ENCODE measurements at places on chromosomes 12 and 14. TPM values are rescaled to one million over a fixed set of nuclear protein-coding genes. Genes with fewer than 3 reads are reported as not detected.

The GDF3 gene
- total RNA-seq, result not detected

GRCh38 chr12:31524791-31525495 is 66.0 kb downstream of the DENND5B start:
- H3K27ac ChIP-seq, result no peak overlapping the region
- H3K4me3 ChIP-seq, result no peak overlapping the region
- no peaks in the 10 kb centered on the region for H3K36me3 ChIP-seq
- DNase-seq, result no peak

DNA sequence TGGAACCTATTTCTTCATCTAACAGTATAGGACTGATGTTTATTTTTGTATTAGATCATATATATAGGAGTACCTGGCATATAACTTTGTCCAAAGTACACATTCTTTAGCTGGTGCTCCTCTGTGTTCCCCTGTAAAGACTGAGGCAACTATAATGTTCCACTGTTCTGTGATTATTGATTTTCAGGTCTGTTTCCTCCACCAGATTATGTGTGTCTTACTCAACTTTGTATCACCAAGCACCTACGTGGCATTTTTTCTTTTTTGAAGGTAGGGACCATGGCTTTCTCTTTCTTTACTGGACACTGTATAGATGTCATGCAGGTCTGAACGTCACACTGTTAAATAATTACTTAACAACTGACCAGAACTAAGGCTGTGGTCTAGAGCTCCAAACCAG is 29.3 kb downstream of the BICD1 start:
- no peak overlapping the region for H3K27ac ChIP-seq
- no peaks in the 10 kb centered on the region for H3K36me3 ChIP-seq
- peaks cover 29% of the 10 kb centered on the region for H3K4me1 ChIP-seq
- peak; percentile 2 for DNase-seq

DNA sequence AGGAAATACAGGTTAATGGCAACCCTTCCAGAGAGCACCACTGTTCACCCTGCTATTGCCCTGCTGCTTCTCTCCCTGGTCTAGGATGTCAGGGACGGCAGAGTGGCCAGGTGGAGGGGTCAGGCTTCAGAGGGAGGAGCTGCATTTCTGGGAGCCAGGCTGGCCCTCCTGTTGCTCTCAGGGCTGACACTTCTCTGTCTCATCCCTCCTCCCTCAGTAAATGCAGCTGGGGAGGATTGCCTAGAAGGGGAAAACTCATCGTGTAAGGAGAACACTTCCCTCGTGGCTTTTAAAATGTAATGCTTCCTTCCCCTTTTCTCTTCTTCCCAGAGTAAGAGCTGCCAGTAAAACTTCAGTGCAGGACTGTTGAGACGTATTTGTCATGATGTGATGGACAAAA is 20.8 kb downstream of the SUSD6 start:
- peaks cover 26% of the 10 kb centered on the region for H3K36me3 ChIP-seq
- H3K27ac ChIP-seq, result no peak overlapping the region
- DNase-seq, result no peak
- H3K27me3 ChIP-seq, result no peaks in the 10 kb centered on the region
- H3K4me1 ChIP-seq, result peaks cover 96% of the 10 kb centered on the region
- H3K4me3 ChIP-seq, result no peak overlapping the region

The ATXN7L3B gene
- 23.8 TPM for total RNA-seq

DNA sequence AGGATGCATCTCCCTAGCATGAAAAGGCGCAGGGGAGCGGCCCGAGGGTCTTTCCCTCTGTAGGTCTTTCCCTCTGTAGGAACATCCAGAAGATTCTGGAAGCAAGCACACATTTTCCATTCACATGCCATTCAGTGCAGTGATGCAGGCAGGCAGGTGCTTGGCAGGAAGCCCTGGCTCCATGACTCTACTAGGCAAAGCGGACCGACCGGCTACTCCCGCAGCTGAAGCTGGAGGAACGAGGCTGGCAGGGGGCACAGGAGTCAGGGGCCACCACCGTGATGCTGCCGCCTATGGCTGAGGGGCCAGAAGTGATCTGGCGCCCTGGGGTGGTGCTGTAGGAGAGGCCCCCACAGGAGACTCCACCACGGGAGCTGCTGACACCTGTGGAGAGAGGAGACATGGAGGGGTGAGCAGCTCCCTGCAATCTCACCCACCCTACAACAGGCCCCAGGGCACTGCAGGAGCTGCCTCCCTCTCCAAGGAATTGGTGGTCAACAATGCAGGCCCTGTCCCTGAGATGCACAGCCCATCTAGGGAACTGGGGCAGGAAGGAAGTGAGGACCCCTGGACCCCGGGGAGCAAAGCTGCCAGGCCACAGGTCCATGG is 6.5 kb downstream of the KRT85 start:
- no peaks in the 10 kb centered on the region for H3K36me3 ChIP-seq
- peaks cover 37% of the 10 kb centered on the region for H3K4me1 ChIP-seq
- no peak overlapping the region for H3K4me3 ChIP-seq

The INSM2 gene
- not detected for total RNA-seq

GRCh38 chr12:111067498-111067897 is 147.1 kb upstream of the MYL2 start:
- H3K36me3 ChIP-seq, result no peaks in the 10 kb centered on the region
- H3K4me3 ChIP-seq, result no peak overlapping the region
- peaks cover 14% of the 10 kb centered on the region for H3K27me3 ChIP-seq
- no peak for DNase-seq

DNA sequence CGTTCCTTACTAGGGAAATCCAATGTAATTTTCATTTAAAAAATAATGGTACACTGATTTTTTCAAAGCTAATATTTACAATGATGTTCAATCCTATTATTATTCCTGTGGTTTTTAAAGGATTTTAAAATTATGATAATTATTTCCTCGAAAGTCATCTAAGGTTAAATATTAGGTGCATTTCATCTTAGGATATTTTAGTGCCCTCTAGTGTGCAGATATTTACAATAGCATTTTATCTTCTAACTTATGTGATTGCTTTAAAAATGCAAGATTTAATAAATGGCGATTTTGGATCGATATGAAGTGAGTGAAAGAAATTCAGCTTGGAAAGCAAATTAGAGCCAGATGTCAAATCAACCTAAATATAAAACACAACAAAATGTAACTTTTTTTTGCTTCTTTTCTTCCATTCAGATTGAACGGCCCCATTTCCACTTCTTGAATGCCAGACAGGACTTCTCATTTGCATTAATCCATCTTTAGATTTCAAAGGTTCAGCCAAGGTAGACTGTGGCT is 293.5 kb downstream of the SLC6A15 start:
- H3K4me3 ChIP-seq, result no peak overlapping the region
- H3K27ac ChIP-seq, result no peak overlapping the region
- DNase-seq, result no peak
- no peaks in the 10 kb centered on the region for H3K36me3 ChIP-seq
- no peaks in the 10 kb centered on the region for H3K27me3 ChIP-seq

Data from activated CD8-positive, alpha-beta T cell treated with anti-CD3 and anti-CD28 coated beads, Interleukin-2, amount 10 ng/mL, durations not matched to agents 7 days and 5 days (primary cell).